ENCODE measurements at places on chromosomes 13 and 19.

GRCh38 chr19:50759886-50760285 is 10.4 kb upstream of the GPR32 start:
- DNase-seq: peak; percentile 45

- DNase-seq: no peak
Observed at GRCh38 chr19:56301886-56302620, 12.6 kb downstream of the ZSCAN5A start.

DNA sequence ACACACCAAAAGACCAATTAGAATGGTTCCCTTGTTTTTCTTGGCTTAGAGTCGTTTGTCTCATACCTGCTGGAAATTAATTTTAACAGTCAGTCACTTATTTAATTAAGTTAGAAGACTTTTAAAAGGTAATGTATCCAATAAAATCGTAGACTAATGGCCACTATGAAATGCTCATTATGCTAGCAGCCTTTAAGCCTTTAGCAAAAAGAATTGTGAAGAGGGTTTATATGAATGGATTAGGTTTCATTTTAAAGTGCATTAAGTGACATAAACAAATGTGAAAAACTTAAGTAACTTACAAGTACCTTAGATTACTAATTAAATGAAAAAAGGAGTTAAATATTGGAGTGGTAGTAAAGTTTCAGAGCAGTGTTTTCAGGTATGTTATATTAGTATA is 139.6 kb downstream of the RXFP2 start:
- DNase-seq: no peak

DNA sequence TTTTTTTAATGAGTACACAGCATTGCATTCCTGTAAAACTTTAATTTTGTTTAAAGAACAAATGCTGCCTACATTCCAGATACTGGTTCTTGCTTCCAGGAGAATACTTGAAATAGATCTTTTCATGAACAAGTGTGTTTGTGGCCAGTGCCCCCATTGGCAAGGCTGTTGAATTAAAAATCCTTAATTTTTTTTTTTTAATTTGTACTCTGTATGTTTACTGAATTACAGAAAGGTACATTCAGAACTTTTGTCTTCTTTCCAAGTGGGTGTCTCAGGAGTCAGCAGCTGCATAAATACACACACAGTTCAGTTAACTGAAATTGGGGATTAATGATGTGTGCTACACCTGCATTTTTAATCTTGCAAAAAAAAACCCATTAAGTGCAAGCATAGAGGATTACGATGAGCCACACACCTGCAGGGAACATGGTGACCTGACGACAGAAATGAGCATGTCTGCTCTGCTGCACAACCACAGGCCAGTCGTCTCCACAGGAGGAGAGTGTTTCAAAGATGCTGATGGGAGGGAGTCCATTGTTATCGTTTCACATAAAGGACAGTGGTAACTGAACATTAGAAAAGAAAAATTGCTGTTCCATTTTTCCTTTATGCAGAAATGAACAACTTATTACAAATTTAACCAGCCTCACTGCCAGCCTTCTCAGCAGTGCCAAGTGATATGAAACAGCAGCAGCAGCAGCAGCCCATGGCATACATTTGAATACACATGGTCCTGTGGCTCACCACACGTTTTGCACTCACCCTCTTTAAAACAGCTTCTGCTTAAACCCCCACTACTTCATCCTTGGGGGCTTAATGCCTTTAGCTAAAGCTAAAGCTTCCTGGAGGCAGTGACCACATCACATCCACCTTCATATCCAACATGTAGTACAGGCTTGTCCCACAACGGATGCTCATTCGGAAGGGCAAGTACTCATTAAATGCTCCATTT is 72.3 kb upstream of the RFC3 start:
- no peak for DNase-seq

DNA sequence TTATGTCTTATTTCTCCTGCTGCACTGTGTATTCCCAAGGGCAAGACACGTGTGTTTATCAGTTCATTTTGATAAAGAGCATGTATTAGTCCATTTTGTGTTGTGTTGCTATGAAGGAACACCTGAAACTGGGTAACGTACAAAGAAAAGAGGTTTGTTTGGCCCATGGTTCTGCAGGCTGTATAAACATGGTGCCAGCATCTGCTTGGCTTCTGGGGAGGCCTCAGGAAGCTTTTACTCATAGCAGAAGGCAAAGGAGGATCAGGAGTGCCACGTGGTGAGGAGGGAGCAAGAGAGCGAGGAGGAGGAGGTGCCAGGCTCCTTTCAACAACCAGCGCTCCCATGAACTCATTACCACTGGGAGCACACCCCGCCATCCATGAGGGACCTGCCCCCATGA is 214.0 kb downstream of the UQCRFS1 start:
- no peak for DNase-seq

- no peak for DNase-seq
Observed at GRCh38 chr13:24251525-24251924, 57.9 kb upstream of the C1QTNF9 start.

DNA sequence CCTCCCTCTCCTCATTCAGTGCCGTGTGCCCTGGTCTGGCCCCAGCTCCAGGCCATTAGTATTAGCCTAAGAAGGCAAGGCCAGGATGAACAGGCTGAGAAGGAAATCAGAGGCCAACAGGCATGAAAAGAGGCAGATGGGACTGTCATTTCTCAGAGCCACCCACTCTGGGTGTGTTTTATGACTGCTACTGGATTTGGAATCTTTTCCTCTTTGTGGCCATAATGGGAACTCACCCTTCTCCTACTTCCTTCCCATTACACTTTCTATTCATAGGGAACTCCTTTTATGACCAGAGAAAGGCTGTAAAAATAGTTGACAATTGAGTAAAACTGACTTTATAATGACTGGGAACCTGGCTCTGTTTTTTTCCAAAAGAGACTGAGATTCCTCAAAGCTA is 17.7 kb downstream of the CEACAM8 start:
- no peak for DNase-seq

DNA sequence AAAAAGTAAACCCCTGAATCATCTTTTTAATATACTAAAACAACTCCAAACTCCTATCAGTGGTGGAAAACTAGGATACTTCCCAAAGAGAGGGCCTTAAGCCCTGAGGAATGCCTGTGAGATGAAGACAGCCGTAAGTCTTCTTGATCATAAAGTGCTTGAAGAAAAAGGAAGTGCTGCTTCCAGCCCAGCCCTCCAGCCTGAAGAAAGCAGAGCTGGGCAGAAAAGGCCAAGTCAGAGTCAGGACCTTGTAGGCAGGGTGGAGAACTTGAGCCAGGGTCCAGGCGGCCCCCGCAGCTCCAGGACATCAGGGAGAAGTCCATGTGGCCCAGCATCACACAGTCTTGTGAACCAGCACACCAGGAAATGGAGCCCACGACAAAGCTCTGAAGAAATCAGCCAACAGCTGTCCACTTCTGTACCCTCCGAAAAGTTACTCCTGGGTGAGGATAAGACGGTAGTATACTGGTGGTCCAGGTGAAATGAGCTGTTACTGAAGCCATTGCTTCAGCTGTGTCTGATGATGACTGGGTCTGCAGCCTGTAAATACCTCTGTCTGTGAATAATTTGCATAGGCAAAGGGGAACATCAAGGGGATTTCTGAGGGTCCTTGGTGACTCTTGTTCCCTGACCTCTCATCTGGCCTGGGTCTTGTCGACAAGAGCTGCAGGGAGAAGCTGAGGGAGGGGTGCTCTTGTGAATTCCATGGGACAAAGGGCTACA is 18.7 kb upstream of the CRYL1 start:
- no peak for DNase-seq

DNA sequence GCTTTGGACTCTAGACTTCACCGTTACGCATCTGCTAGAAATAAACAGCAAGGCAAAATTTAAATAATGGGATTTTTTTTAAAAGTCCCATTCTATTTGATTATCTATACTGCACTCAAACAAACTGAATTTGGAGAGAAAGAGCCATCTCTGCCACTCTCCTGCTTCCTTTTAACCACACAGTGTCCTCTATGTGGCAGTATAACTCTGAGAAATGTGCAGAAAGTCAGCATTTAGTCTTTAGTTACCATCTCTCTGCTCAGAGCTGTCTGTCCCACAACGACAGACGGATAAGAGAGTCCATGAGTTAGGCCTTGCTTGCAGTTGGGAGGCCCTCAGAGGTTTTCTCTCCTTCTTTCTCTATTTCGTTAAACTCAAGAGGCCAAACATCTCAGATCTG is 21.2 kb downstream of the CCNA1 start:
- DNase-seq: peak; percentile 9

DNA sequence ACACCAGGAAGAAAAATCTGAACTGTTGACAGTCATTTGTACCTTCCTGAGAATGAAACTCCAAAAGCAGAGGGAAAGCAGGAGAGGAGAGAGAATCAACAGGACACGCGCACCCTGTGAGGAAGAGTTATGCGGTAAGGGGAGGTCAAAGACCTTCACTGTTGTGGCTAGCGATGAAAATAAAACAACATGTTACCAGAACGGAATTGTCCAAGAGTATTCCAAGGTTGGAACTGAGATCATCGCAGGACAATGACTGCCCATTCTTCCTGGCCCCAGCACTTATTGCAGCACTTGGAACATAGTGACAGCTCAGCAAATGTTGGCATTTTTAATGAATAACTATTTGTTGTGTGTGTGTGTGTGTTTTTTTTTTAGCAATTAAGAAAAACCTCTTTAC is 176.0 kb upstream of the TSC22D1 start:
- no peak for DNase-seq

DNA sequence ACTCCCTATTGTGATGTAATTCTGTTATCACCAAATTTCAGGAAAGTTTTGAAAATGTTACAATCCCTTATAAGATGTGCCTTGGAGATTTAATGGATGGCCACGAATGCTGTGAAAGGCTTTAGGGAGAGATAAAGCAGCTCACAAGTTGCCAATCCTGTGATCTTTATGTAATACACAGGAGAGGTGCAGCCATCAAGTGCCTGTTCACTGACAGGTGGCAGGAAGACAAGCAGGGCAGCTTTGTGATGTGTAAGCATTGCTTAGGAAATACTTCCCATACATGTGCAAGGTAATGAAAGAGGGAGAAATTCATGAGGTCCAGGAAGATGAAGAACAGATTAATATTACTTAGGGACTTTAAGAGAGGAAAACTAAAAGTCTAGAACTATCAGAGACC is 628.8 kb downstream of the SLITRK6 start:
- DNase-seq: no peak

GRCh38 chr13:61685682-61686012 is 270.0 kb upstream of the PCDH20 start:
- DNase-seq: no peak

DNA sequence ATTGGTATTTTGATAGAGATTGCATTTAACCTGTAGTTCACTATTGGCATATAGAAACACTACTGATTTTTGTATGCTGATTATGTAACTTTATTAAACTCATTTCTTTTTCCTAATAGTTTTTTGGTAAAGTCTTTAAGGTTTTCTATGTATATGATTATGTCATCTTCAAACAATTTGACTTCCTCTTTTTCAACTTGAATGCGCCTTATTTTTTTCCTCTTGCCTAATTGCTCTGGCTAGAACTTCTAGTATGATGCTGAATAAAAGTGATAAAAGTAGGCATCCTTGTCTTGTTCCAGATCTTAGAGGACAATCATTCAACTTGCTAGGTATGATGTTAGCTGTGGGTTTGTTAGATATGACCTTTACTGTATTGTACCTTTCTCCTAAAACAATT is 1034.9 kb downstream of the PCDH9 start:
- DNase-seq: no peak

DNA sequence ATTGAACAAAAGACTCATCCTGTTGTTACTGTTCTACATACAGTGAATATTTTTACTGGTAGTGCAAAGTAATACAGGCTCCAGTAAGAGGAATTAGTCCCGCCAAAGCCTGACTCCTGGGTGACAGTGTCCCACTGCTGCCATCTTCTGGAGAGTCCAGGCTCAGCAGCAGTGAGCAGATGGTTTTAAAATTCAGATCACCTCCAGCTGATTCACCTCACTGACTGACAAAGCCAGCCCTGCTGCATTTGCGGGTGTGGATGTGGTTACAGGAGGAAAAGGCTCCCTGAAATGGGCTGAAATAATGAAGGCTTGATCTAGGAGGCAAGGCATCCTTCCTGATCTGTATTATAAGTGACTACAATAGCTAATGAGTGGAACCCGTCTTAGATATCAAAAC is 18.3 kb downstream of the PABPC3 start:
- peak; percentile 78 for DNase-seq

- peak; percentile 86 for DNase-seq
Observed at GRCh38 chr13:98022210-98022609, 68.7 kb downstream of the IPO5 start.

DNA sequence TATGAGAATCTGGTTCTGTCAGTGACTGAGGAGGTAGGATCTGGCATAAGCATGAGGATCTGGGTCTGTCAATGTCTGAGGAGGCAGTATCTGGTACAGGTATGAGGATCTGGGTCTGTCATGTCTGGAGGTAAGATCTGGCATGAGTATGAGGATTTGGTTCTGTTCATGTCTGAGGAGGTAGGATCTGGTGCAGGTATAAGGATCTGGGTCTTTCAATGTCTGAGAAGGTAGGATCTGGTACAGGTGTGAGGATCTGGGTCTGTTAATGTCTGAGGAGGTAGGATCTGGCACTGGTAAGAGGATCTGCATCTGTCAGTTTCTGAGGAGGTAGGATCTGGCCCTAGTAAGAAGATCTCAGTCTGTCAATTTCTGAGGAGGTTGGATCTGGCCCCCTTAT is 12.4 kb upstream of the PDCD2L start:
- DNase-seq: no peak

- DNase-seq: no peak
Observed at GRCh38 chr13:20461860-20462532, 63.7 kb downstream of the CRYL1 start.

GRCh38 chr13:94382517-94382916 is 97.0 kb downstream of the DCT start:
- no peak for DNase-seq

GRCh38 chr19:38433268-38433733 is at the start of gene RYR1:
Gene RYR1 (plus strand): TSS chr19:38433691. CDS start chr19:38433830, 139 bp downstream.
- peak; percentile 58 for DNase-seq

- no peak for DNase-seq
Observed at GRCh38 chr13:34620074-34620850, 321.8 kb upstream of the NBEA start.

GRCh38 chr13:114146629-114147028 is 14.2 kb upstream of the RASA3 start:
- no peak for DNase-seq

DNA sequence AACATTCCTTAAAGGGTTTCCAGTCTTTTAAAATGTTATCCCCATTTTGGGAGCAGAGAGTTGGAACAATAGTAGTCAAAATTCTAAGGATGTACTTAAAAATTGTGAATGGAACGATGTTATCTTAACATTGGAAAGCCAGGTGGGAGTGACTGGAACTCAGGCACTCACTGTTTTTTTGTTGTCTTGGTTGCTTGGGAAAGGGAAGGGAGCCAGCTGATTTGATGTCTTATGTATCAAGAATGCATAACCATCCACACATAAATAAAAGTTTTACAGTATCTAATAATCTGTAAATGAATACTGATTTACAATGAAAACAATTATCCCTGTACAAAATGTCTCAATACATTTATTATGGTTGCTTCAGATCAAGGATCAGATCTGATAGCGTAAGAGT is 88.7 kb downstream of the SLC10A2 start:
- DNase-seq: no peak

- DNase-seq: peak; percentile 86
Observed at GRCh38 chr19:12994701-12995595, at the start of gene NFIX. Gene NFIX (plus strand): TSS chr19:12995475. CDS start chr19:12995838, 363 bp downstream.
